ENCODE measurements at places on chromosomes 11 and 22.

DNA sequence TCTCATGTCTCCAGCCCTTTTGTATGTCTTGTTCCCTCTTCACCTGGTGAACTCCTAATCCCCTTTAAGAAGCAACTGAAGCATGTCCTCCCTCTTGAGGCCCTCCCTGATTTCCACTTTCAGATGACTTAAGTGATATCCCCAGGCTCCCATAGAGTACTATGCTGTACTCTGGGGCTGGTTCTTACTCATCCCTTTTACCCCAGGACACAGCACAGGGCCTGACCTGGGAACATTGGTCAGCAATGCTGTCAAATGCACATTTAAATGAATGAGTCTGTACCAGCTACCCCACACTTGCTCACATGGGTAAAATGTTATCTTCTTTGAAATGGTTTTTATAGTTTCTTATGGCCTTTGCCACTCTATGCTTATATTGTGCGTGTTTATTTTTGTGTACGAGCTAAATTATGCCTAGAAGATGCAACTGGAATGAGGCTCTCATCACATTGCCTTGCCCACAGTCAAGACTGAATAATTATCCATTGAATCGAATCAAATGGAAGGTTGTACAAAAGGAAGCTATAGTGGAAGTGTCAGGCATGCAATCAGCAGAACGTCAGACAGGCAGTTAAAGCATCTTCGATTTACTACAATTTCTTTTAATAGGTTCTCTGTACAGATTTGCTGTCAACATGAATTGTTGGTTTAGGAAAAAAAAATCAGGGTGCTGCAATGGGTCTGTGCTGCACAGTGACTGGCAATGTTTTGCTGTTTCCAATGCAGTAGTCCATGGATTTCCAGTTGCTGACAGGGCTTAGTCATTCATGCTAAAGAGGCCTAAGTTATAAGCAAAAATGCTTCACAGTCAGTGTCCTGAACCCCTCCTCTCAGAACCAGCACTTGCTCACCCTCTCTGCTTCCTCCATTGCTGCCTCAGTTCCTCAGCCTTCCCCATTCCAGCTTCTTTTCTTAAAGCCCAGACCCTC lies 79.5 kb downstream of the PARVA start:
- DNase-seq: no peak
- no peak overlapping the region for H3K4me3 ChIP-seq
- H3K27me3 ChIP-seq: no peaks in the 10 kb centered on the region

DNA sequence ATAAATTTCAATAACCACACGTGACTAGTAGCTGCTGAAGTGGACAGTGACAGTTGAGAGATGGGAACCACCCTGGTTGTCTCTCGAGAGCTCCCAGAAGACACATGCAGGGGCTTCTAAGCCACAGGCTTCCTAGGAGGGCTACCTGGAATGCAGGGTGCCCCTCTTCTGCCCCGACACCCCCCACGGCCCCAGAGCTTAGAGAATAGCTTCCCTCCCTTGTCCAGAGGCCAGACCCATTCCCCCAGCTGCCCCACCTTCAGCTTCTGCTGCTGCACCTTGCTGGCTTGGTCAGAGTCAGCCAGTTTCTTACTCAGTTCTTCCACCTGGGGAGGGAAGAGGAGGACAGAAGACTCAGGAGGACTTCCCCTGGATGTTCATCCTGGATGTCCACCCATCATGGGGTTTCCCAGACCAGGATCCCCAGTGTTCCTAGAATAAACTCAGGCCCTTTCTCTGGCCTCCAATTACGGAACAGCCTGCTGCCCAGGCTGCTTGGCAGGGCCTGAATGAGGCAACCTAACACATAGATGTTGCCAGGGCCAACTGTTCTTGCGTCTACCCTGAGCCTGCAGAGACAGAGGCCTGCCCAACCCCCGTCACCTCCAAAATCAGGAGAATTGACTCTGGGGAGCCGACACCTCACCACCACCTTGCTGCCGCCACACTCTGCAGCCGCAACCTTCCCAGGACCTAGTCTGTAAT lies 12.0 kb downstream of the IL18BP start:
- no peak overlapping the region for H3K4me3 ChIP-seq
- no peak for DNase-seq
- no peak overlapping the region for H3K27ac ChIP-seq
- no peaks in the 10 kb centered on the region for H3K4me1 ChIP-seq

DNA sequence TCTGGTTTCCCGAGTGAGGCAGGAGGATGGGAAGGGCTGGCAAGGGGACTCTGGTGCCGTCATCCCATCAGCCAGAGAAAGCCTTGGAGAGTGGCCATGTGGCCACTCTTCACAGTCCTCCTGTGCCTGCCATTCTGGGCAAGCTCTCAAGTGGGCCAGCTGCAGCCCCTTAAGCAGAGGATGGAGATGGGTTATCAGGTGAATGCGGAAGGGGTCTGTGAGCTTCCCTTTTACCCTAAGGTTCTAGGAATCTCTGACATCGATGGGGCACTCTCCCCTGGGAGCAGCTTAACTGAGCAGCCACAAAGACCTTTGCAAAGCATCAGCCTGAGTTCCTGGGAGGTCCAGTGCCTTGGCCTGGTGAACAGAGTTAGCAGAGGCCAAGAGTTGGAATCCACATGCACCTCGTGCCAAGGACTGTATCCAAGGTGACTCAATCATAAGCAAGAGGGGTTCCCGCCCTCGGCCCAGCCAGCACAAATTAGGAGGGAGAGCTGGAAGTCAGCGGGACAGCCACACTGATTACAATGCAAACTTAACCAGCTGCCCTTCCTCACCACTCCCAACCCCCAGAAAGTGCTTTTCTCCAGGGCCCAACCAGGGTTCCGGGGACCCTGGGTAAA lies 193.6 kb downstream of the BUD13 start:
- peaks cover 78% of the 10 kb centered on the region for H3K27me3 ChIP-seq
- DNase-seq: no peak
- peaks cover 6% of the 10 kb centered on the region for H3K4me1 ChIP-seq
- no peak overlapping the region for H3K4me3 ChIP-seq
- H3K27ac ChIP-seq: no peak overlapping the region

DNA sequence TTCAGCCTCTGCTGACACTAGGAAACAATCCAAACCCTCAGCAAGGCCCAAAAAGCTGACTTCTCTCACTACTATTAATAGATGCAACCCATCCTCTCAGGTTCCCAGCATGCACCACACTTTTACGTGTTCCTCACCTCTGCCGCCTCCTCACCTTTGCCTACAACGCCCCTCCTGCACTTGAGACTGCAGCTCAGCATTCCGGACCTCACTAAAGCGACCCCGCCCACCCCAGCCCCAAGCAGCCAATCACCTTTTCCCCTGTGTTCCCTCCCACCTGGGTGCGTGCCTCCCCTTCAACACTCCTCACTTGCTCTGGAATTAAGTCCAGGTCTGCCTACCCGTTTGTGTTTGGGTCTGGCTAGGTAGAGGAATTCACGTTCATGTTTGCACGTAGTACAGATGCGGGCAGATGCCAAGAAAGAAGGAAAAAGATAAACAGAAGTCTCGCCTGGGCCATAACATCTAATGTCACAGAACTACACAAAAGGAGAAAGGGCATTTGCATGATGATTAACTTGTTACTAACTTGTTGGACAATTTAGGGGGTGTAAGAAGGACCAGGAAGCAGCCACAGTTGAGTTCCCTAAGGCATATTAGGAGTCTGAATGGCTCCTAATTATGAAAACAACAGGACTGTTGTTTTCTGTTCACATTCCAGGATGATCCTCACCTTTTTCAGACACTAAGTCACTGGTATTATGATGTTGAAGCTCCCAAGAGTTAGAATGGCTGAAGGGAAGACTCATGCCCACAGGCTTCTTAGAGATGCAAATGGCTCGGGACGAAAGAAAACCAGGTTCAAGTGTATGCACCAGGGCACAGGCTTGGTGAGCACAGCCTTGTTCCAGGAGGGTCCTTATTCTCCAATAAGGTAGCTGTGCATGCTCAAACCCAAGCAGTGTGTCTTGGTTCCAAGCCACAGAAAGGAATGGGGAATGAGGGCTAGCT lies 102.2 kb downstream of the MICAL3 start:
- H3K4me3 ChIP-seq: no peak overlapping the region
- no peaks in the 10 kb centered on the region for H3K36me3 ChIP-seq
- H3K4me1 ChIP-seq: peaks cover 34% of the 10 kb centered on the region

DNA sequence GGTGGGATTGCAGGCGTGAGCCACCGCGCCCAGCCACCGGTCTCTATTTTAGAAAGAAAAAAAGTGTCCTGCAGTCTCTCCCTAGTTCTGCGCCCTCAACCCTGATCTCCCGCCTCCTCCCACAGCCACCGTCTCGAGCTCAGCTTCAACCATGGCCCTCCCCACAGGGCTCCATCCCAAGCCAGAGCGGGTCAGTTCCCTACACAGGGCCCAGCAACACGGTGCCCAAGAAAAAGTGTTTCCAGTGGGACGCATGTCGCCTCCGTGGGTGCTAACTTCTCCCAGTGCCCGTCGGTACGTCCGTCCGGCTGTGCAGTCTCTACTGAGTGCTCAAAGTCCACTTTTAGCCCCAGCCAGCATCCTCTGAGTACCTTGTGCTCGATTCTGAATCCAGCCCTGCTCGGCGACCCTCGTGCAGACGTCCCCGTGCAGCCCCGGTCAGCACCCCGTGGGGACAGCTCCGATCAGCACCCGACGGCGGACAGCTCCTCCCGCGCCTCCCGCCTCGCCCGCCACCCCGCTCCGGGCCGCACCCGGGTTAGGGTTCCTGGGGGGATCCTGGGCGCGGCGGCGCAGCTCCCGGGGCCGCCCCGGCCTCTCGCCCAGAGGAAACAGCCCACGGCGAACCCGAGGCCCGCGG lies 657 bp upstream of the MAPK8IP2 start:
- no peaks in the 10 kb centered on the region for H3K4me1 ChIP-seq
- peaks cover 51% of the 10 kb centered on the region for H3K27me3 ChIP-seq
- no peak overlapping the region for H3K4me3 ChIP-seq

DNA sequence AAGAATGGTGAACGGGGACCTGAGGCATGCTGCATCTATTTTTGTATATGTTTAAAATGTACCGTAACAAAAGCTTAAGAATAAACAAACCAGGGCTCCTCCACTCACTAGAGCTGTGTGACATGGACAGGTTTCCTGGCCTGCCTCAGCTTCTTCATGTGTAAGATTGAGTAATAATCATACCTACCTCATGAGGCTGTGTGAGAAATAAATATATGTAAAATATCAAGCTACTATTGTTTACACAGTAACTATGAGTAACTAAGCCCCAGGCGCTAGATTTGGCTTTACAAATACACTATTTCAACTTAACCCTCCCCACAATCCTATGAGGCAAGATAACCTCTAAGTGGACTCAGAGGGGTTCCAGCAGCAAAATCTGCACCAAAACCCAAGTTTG lies 66.4 kb downstream of the SMCO4 start:
- no peak for DNase-seq
- H3K27me3 ChIP-seq: no peaks in the 10 kb centered on the region
- no peak overlapping the region for H3K27ac ChIP-seq
- H3K4me1 ChIP-seq: no peaks in the 10 kb centered on the region

DNA sequence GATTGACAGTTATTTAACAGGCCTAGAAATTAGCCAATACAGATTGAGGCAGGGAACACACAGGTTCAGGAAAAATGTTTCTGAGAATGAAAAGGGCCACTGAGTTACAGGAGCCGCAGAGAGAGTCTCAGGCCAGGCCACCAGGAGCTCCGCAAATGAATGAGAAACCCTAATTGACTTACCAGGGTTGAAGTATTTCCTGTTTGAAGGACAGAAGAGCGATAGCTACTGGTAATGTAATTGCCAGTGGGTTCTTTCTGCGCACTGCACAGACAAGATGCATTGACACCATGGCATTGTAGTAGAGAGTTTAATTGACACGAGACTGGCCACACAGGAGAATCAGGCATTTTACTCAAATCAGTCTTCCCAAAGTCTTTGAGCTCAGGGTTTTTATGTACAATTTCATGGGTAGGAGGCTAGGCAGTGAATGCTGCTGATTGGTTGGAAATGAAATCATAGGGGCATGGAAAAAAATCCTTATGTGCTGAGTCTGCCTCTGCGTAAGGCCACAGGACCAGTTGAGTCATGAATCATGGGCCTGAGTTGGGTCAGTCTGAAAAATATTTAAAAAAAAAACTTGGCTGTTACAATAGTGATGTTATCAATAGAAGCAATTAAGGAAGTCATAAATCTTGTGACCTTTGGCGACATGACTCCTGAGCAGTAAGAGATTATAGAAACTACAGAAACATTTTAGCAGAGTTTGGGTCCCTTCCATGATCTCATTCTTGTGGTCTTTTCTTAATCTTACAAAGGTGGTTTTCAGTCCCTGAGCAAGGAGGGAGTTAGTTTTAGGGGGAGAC lies 203.8 kb downstream of the CASP12 start:
- no peaks in the 10 kb centered on the region for H3K36me3 ChIP-seq
- DNase-seq: peak; percentile 16
- no peak overlapping the region for H3K27ac ChIP-seq
- H3K4me3 ChIP-seq: no peak overlapping the region
- peaks cover 3% of the 10 kb centered on the region for H3K4me1 ChIP-seq
- H3K27me3 ChIP-seq: no peaks in the 10 kb centered on the region
